ENCODE measurements at places on chromosomes 2 and 18. TPM values are rescaled to one million over a fixed set of nuclear protein-coding genes. Genes with fewer than 3 reads are reported as not detected.

Gene OR6B2
- not detected for total RNA-seq

Gene CYP27C1
- not detected for total RNA-seq

Gene OST4
- 263 TPM for total RNA-seq

Gene CRYGC
- total RNA-seq: not detected

All from activated naive CD4-positive, alpha-beta T cell treated with anti-CD3 and anti-CD28 coated beads, Interleukin-2, amount 50 U/mL, for 72 hours (primary cell).